ENCODE measurements at places on chromosomes 7 and 10. TPM values are rescaled to one million over a fixed set of nuclear protein-coding genes. Genes with fewer than 3 reads are reported as not detected.
A peak's percentile ranks its signal among the peaks of the same experiment; 100 is the strongest.

The OR2A2 gene
- not detected for total RNA-seq

DNA sequence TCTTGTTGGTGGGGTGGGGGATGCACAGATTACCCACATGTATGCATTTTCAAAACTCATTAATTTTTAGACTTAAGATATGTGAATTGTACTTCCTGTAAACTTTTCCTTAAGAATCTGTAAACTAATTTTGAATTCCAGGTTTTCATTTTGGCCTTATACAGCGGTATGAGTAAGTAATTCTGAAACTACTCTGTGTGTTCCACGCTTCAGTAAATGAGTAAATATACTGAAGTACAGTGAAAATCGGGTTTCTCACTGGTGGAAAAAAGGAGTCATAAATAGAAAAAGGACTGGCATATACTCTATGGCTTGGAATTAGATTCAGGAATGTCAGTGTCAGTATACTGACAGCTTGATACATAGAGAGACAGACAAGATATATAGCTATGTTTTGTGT lies 72.8 kb downstream of the CTTNBP2 start:
- no peak for DNase-seq

DNA sequence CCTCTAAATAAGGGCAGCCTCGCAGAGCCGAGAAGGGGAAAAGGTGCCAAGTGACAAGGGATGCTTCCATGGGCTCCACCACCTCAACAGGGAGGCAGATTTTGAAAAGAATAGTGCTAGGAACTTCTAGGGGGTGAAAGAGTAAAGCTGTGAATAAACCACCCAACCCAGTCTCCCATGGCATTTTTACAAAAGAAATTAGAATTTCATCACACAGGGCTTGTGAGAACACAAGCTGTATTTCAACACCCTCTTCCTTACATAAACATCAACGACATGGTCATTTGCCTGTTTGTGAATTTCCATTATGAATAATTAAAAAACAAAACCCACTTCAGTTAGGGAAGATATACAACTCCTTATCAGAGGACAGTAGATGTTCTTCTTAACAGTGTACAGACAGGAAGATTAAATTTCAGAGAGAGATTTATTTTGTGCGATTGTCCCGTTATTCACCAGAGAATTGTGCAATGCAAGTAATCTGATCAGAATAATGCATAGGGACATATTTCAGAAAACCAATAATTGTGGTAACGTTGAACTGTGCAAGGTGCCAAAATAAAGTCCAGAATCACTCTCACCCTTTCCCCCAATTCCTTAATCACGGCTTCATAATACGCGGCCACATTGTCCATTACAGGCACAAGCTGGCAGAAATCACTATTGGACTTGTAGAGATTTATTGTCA lies 207.8 kb upstream of the MGMT start:
- no peak for DNase-seq

DNA sequence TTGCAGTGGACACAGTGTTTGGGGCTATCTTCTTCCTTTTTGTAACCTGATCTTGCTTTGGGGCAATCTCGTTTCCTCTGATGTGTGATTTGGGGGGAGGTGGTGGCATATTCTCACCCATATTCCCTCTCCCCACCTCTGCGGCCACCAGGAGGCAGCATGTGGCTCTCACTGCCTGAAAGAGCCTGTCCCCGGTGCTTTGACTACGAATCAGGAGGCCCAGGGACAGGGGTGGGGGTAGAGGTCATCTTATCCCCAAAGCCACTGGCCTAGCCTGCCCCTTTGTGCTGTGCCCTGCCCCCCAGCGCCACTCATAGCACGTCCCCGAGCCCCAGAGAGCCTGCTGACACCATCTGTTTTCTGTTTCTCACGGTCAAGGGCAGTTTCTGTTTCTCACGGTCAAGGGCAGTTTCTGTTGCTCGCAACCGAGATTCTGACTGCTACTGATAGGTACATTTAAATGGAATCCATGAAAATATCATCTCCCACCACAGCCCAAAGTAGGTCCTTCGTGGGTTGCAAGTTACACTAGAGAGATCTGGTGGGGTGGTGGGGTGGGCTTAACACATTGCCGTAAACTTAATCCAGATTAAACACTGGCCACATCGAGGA lies 28.2 kb downstream of the PHYH start:
- peak; percentile 7 for DNase-seq

The MEIG1 gene
- not detected for total RNA-seq

DNA sequence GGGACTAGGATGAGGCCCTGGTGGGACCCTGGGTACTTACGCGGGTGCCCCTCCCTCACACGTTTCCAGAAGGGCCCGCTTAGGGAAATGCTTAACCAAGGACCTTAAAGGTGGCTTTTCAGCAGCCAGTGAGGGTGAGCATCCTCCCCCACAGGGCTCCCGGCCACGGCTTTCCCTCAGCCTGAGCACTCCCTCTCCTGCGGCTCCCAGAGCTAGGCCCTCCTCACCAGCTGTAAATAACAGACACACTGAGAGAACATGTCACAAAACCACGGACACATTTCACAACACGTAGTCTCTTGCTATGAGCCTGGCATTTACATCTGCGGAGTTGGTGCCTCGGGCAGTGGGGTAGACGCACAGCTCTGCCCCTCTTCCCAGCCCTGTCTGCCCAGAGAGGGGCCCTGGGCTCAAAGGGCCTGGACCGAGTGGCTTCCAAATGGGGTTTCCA lies 25.2 kb downstream of the GRID1 start:
- no peak for DNase-seq

The SEMA3C gene
- total RNA-seq, result 76.5 TPM

DNA sequence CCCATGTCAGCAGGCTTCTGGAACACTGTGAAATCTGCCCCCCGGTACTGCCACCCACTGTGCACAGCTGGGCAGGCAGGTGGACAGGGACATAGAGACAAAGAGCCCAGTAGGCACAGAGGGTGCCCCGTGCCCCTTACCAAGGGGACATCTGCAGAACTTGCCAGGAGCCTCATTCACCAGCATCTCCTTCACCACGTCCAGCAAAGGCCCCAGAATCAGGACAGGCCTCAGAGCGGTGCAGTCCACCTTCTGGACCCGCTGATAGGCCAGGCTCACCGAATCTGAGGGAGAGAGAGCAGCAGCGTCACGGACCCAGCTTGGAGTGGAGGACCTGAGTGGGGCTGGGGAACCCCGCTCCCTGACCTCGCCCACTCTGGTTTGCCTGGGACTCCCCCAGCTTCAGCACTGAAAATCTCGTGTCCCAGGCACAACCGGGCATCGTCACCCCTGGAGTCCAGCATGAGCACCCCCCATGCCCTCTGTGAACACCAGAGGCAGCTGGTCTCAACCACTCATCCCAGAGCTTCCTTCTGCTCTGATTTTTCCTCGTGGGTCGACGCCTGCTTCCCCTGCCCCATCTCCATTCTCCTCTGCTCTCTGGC lies 130.1 kb downstream of the DLG5 start:
- no peak for DNase-seq

GRCh38 chr10:7895699-7896090 lies 77.4 kb downstream of the TAF3 start:
- DNase-seq, result no peak

DNA sequence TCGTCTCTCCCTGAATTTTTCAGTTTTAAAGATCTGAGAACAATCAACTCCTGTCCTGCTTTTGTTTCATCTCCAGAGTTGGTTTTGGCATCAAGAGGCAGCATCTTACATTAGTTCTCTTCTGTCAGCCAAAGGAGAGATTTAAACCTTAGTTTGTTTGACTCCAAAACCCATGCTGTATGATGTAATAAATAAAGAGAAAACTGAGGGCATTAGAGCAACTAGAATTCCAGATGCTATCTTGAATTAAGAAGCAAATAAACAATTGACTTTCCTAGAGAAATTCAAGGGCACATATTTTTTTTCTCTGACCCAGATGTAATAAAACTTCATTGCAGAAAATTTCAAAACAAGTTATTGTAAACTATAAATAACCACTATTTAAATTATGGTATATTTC lies 54.4 kb downstream of the INHBA start:
- no peak for DNase-seq

GRCh38 chr7:116356333-116356965 lies 143.1 kb upstream of the CAV2 start:
- no peak for DNase-seq

DNA sequence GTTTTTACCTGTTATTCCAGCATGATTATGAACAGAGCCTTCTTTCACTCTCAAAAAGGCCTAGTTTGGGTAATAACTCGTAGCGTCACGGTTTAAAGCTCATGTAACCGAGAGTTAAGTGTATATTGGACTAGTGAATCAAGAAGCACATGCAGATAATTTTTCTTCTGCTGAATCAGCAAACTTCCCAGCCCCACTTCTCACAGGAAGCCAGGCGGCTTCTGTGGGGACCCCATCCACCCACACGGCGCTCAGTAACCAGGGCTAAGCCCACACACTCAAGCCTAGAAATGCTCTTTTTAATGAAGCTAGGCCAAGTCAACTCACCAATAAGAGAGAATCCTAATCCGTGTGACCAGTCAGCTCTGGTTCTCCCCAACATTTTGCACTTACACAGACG lies 191.2 kb upstream of the MGMT start:
- no peak for DNase-seq

GRCh38 chr7:132742189-132742612 lies 165.9 kb upstream of the PLXNA4 start:
- peak; percentile 58 for DNase-seq

DNA sequence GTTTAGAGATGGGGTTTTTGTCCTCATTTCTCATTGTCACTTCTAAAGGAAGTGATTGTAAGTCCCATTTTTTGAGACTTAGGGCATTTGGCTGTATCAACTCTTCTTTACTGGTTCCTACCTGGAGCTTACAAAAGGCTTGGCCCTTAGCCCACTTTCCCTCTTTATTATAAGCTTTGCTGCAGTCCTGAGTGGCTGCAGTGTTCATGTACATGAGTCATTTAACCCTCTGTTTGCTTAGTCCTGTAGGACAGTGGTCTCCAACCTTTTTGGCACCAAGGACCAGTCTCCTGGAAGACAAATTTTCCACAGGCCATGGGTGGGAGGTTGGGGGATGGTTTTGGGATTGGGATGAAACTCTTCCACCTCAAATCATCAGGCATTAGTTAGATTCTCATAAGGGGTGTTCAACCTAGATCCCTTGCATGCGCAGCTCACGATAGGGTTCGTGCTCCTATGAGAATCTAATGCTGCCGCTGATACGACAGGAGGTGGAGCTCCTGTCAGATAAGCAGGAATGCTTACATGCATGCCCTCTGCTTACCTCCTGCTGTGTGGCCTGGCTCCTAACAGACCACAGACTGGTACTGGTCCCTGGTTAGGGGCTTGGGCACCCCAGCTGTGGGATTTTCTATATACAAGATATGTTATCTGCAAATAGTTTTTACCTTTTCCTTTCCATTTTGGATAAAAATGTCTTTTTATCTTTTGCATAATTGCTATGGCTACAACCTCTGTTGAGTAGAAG lies 99.7 kb downstream of the CCSER2 start:
- no peak for DNase-seq

The ENTPD1 gene
- total RNA-seq, result 9.4 TPM

GRCh38 chr7:114969096-114969495 lies 47.2 kb downstream of the MDFIC start:
- no peak for DNase-seq

DNA sequence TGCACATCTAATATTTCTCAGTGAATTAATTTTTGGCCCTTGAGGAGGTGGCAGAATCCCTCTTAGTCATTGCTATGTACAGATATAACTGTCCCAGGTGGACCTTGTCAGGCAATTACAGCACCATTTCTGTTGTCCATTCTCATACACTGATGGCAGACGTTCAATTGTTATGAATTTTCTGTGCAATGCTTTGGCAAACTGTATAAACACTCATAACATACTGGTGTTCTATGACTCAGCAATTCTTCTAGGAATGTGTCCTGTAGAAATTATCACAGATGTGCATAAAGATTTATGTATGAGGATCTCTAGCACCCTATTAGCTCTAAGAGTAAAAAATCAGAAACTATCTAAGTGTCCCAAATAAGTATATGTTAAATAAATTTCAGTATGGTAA lies 80.8 kb downstream of the DNAJB9 start:
- no peak for DNase-seq

The TUBAL3 gene
- total RNA-seq, result 0.37 TPM

The BLNK gene
- total RNA-seq, result 0.43 TPM

The CACNA2D1 gene
- 125 TPM for total RNA-seq

The FGL2 gene
- total RNA-seq, result 12.1 TPM

- DNase-seq, result no peak
These were observed 331.2 kb downstream of the LRRTM3 start for GRCh38 chr10:67257018-67257417.

GRCh38 chr7:127666602-127667001 lies 14.6 kb downstream of the SND1 start:
- DNase-seq, result no peak

DNA sequence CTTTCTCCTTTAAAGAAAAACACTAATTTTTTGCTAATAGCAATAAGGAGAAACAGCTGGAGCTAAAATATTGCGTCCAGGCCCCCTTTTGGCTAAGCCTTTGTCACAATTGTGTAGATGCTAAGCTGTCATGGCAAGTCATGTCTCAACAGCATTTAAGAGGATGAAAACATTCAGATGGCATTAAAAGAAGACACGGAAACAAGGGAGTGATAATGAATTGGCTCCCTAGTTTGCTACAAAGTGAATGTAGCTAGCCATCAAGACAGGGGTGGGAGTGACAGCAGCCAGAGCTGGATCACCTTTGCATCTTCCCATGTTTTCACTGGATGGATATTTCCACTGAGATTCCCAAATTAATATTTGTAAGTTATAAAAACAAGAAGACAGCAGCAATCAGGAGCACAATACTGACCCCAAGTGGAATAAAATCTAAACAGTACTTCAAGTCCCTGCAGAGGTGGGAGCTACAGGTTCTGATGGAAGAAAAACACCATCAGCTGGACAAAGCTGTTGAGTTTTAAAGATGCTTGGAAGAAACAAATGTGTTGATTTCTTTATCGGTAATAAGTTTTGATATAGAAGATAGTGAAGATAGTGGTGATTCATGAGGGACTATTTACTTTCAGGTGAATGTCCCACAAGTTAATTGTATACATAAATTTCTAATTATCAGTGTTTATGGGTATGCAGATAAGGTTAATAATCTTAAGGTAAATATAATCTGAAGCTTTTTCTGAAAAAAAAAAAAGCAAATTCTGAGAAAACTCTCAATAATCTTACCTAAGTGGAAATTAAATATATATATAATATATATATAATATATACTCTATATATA lies 129.4 kb downstream of the SLC16A9 start:
- no peak for DNase-seq

The SYT15B gene
- 1.4 TPM for total RNA-seq

DNA sequence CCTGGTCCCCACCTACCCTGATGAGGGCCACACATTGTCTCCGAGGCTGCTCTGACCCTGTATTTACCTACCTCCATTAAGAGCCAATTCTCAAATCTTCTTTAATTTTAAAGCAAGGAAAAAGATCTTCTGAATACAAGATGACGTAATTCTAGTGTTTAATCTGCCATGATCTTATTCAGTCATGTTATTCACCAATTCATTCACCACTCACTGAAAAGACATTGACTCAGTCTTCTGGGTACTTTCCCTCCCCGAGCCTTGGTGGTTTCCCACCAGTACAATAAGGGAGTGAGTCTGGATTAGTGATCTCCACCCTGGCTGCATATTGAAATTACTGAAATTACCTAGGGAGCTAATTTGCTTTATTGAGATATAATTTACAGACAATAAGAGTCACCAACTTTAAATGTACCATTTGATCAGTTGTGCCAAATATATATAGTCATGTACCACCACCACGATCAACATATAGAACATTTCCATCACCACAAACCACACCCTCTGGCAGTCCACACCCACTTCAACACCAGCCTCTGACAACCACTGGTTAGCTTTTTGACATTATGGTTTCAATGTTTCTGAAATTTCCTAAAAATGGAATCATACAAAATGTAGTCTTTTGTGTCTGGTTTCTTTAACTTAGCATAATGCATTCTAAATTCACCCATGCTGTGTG lies 117.5 kb upstream of the UNC5B start:
- no peak for DNase-seq

- DNase-seq, result no peak
These were observed 1.5 kb downstream of the PAX2 start for GRCh38 chr10:100746784-100747455.

Data from heart right ventricle (tissue), 16 donors.